ENCODE measurements at places on chromosomes 3 and 15.

- DNase-seq, result no peak
These were observed 1.1 kb downstream of the TICRR start for GRCh38 chr15:89576417-89576773.

GRCh38 chr15:99477791-99478471 is 87.9 kb upstream of the MEF2A start:
- no peak for DNase-seq

DNA sequence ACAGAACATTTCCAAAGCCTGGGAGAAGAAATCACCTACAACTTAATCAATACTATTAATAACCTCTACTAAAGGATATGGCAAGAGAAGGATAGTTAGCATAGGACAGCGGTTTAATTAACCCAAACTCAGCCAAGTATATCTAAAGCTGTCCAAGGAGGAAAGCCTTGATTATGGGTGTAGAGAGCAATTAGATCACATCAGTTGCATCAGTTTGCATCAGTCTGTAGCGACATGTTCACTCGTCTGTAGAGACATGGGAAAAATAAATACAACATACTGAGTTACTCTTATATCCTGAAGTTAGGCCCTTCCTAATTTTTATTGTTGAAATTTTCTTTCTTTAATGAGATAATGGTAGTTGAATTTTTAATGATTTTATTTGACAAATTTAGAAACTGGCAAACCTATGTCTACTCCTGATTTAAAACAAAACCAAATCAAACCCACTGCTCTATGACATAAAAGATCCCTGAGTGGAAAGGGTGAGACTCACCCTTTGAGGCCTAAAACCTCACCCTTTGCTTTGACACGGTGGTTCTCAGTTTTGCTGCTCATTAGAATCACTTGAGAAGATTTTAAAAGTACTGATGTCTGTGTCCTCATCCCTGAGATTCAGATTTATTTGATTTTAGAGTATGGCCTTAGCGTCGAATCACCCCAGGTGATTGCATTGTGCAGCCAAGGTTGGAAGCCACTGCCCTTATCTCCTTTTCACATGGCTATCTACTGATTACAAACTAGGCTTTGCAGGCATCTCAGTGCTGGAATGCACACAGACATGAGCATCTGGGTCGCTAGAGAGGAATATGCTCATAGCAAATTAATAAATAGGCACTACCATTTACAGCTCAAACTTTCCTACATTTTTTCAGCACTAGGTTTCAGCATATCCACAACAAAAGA is 2.8 kb upstream of the CLRN1 start:
- no peak for DNase-seq

- no peak for DNase-seq
These were observed 121.7 kb downstream of the EDEM1 start for GRCh38 chr3:5309171-5309570.

- DNase-seq, result no peak
These were observed 107.1 kb downstream of the ZMAT3 start for GRCh38 chr3:178964551-178964950.

DNA sequence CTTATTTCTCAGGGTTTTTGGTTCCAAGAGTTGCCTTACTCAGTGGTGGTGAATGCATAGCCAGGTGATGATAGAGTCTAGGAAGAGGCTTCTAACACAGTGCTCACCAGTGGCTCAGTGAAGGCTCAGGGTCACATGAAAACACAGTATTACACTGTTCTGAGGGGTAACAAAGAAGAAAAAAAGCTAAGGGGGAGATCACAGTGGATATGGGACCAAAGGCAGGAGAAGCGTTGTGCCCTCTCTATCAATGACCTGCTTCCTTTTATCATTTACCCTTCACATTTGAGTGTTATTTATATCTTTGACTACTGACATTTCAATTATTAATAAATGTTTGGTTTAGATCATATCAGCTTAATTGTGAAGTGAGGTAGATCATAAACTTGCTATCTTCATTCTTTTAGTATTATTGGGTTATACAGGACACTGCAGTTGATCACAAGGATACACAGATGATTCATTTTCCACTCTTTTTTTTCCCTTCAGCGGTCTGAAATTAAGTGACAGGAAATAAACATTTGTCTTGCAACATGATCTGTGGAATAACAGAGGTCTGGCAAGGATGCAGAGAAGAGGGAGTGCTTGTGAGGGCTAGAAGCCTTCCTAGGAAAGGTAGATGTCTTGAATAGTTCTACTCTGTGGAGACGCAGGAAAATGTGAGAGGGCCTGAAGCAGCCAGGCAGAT is 171.7 kb downstream of the C3orf38 start:
- DNase-seq, result no peak

DNA sequence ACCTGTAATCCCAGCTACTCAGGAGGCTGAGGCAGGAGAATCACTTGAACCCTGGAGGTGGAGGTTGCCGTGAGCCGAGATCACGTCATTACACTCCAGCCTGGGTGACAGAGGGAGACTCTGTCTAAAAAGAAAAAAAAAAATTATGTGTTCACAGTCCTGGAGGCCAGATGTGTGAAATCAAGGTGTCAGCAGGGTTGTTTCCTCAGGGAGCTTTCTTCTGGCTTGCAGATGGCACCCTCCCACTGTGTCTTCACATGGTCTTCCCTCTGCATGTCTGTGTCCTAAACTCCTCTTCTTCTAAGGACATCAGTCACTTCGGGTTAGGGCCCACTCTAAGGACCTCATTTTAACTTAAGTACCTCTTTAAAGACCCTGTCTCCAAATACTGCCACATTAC is 56.1 kb upstream of the UBE2E1 start:
- DNase-seq, result no peak

DNA sequence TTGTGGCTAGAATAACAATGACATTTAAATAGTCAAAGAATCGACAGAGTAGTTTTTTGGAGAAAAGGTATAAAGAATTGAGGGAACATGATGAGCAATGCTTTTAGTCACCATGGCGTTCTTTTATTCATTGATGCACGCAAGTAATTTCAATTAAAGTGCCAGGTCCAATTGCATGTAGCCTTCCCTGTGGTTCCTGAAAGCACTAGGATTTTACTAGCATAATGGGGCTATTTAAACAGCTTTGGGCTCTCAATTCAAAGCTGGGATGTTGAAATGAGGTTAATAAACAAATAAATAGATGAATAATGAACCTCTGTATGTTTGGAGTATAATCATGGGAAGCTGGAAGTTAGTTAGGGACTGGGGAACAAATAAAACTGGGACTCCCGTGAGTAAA is 121.2 kb upstream of the GAP43 start:
- DNase-seq, result no peak

GRCh38 chr3:53218131-53218530 is 37.7 kb downstream of the TKT start:
- DNase-seq, result no peak

- no peak for DNase-seq
These were observed 32.6 kb downstream of the COL6A5 start for GRCh38 chr3:130377960-130378676.

DNA sequence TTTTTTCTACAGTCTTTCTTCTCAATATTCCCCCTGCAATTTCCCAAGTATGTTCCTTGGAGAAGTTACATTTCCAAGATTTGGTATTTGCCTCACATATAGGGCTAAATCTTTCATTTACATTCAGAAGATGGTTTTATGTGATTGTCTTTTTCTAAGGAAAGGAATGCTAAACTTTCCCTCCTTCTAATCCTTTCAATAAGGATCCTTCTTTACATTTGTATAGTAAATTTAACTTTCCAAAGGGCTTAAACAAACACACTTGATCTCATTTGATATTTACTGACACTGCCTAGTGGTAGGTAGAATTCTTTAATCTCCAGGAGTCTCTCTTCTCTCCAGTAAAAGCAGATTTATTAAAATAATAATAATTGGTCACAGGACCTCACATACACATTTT is 185.3 kb downstream of the LSAMP start:
- no peak for DNase-seq

GRCh38 chr3:158918008-158918407 is 116.2 kb downstream of the MFSD1 start:
- DNase-seq, result peak; percentile 18

DNA sequence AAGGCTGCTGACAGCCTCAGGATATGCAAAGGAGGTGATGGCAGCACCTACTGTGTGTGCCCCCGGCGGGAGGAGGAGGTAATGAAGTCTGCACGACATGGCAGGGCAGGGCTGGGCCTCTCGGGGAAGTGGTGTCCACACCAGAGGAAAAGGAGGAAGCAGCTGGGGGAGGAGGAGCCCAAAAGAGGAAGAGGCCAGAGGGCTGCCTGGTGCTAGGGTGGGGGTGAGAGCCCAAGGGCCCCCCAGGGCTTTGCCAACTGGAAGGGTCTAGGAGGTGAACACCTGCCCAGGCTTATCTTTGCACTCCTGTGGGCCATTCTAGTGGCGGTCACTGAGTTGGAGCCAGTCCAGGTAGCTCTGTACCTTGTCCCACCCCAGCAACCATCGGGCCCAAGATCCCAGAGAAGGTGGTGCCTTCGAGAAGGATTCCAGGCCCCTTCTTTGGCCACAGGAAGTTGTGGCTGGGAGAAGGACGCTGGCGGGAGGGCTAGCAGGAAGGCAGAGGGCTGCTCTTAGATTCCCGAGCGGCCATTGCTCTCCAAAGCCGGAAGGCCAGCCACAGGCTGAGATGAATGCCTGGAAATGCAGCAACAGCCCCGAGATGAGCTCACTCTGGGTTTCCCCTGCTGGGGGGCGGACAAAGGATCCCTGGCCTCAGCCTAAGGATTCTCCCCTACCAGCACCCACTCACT is 7.0 kb downstream of the GNAI2 start:
- DNase-seq, result no peak

DNA sequence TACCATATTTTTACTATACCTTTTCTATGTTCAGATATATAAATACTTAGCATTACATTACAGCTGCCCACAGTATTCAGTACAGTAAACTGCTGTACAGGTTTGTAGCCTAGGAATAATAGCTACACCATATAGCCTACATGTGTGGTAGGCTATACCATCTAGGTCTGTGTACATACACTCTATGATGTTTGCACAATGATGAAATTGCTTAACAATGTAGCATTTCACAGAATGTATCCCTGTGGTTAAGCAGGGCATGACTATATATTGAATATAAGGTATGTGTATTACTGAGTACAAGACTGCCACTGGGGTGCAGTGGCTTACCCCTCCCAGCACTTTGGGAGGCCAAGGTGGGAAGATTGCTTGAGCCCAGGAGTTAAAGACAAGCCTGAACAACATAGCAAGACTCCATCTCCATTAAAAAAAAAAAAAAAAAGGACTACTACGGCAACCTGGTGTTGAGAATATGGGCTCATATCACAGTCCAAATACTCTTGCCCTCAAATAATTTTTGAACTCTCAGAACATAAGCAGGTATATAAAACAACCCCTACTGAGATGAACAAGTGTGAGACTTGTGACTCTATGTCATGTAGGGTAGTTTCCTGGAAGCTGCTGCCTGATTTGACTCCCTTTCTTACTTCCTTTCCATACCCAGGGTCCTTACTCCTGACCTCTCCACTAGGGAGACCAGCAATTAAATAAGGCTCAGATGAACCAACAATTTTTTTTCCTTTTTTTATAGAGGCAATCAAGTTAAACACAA is 4.8 kb downstream of the PPP1R14D start:
- DNase-seq, result no peak

DNA sequence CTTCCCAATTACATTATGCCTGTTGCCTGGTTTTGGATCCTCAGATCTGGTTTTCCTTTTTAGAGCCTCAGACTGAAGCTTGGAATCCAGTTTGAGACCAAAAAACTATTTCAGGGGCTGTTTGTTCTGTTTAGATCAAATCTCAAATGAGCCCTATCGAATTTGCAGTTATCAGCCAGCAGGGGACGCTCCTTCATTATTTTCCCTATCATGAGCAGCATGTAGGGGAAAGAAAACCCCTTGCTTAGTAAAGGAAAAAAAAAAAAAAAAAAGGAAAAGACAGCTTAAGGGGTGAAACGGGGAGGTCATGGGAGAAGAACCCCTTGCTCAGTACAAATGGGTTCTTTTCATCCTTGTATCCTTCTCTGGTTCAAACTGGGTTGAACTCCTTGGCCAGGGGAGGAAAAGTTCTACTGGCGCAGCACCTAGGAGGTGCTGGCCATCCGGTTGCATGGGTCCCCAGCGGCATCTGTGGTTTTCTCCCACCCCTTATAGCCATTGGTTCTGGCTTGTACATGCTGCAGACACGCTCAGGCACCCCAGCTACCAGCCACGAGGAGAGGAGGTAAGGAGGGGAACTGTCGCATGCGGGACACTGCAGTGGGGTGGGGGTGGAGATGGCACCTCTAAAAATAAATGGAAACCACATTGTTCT is 1375.1 kb upstream of the ALCAM start:
- no peak for DNase-seq

GRCh38 chr3:10462641-10463532 is 42.5 kb downstream of the ATP2B2 start:
- no peak for DNase-seq

- no peak for DNase-seq
These were observed 4.0 kb downstream of the RAB11A start for GRCh38 chr15:65873256-65873655.

DNA sequence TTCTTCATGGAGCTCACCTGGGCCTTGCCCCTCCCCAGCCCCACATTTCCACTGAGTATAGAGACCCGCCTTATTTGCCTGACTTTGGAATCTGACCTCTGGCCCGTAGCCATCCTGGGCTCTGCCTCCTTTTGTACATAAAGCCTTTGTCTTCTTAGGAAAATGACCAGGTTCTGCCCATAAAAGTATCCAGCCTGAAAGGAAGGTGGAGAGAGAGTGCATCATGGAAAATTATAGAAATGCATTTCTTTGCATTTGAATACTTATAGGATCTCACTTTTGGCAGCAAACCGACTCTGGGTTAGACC is 3.6 kb upstream of the SH2D7 start:
- DNase-seq, result no peak

DNA sequence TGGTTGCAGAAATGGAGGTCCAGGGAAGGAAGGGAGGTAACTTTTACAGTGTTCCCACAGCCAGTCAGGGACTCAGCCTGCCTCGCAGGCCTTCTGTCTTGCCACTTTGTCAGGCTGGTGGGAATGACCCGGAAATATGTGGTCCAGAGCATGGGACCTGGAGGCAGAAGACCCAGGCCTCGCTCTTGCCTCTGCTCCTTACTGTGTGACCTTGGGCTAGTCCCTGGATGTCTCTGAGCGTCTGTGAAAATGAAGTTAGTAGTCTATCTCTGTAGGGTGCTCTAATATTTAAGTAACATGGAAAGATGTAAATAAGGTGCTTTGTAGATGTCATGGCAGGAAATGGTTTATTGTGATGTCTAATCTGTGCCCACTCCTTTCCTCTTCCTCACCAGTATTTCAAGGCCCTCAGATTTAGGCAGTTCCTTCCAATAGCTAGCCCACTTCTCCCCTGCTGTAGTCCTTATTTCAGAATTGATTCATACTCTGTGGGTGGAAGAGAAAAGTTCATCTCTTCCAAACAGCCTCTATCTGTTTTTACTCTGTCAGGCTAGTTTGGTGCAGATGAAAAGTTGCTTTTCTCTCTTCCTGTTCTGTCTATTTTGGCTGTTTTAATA is 9.1 kb downstream of the CORO2B start:
- no peak for DNase-seq

GRCh38 chr3:3633761-3634160 is 165.5 kb upstream of the LRRN1 start:
- DNase-seq, result no peak
